ENCODE measurements at places on chromosomes 3 and 15.

GRCh38 chr15:50046159-50046558 lies 72.9 kb downstream of the ATP8B4 start:
- no peak for DNase-seq

DNA sequence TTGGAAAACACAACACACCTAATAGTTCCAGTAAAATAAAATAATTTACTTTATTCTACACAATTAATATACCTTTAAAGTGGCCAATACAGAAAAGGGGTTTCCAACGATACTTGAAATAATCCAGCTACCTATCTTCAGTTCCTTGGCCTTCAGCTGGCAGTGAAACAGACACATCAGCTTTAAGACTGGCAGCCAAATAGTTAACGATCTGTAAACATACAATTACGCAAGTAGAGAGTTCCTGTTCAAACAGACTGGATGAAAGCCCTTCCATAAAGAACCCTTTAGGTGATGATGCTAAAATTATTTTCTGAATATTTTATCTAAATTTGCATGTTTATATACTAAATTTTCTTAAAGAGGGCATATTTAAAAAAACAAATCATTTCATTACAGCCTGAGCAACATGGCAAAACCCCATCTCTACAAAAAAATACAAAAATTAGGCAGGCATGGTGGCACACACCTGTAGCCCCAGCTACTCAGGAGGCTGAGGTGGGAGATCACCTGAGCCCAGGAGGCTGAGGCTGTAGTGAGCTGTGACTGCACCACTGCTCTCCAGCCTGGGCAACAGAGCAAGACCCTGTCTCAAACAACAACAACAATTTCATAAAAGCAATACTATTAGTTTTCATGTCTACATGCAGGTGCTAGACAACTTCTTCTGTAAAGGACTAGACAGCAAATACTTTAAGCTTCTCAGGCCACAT lies 12.9 kb downstream of the DYNC1LI1 start:
- no peak for DNase-seq

DNA sequence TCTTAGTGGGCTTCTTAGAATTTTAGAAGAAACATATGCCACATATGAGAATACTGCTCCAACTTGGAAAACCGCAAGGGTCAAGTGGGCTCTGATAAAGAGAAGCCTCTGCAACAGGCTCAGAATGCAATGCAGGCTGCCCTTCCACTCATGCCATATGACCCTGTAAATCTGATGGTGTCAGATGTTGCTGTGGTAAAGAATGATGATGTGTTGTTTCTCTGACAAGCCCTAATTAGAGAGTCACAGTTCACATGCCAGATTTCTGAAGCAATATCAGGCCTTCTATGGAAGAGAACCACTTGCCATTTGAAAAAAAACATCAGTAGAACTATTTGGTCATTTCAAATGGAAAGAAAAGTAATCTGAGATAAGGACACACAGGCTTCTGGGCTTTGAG lies 749.6 kb downstream of the AGBL1 start:
- DNase-seq = no peak

- DNase-seq = no peak
Measured at GRCh38 chr3:13303410-13303809, 116.7 kb downstream of the NUP210 start.

DNA sequence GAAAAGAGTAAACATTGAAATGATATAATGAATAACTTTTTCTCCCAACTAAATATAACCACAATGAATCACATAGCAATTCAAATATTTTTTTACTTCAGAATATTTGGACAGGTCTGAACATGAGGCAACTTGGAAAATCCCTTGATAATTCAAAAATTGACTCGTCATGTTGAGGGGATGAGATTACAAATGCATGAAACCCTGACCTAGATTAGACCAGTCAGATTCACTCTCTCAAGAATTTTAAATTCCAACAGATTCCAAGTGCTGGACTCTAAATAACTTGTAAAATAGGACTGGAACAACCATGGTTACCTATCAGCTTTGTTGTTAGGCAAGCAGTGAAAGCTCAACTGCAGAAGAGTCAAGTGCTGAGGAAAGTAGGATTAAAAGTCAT lies 317.5 kb downstream of the GBE1 start:
- DNase-seq = no peak

DNA sequence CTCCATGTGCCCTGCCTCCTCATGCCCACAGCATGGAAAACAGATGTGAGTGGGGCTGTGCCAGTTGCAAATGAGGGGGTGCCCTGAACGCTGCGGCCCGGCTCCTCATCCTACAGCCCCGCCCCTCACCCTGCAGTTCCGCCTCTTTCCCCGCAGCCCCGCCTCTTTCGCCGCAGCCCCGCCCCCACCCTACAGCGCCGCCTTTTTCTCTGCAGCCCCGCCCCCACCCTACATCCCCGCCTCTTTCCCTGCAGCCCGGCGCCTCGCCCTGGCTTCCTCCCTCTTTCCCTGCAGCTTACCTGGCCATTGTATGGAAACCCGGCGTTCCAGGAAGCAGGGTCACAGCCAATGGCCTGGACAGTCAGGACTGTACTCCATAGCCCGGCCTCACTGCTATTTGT lies 284.9 kb downstream of the TLE3 start:
- no peak for DNase-seq

DNA sequence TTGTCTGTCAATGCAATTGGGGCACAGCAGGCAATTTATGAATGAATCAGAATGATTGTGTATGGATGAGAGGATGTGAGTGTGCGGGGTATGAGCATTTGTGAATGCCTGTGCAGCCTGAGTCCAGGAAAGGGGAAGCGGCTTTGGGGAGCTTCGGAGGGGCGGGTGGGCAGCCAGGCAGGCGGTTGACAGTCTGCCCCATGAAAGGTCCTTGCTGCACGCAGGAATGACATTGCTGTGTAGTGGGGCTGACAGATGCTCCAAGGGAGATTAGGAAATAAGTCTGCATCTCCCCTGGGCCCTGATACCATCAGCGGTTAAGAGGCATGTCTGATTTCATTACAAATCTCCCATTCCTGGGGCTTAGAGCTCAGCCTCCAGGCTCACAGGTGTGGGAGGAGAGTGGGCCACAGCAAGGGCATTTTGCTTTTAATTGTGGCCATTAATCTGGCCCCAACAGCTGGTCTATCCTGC lies 26.4 kb upstream of the TSPAN3 start:
- DNase-seq = no peak

GRCh38 chr3:78846718-78847117 lies 921.1 kb downstream of the ROBO1 start:
- no peak for DNase-seq
